Activated CD4-positive, CD25-positive, alpha-beta regulatory T cell treated with anti-CD3 and anti-CD28 coated beads, Interleukin-2, amount 50 U/mL, for 72 hours (primary cell): ENCODE measurements at places on chromosomes 2 and 18.

GRCh38 chr2:170038734-170039133, 139.2 kb upstream of the MYO3B start:
- no peak for DNase-seq

DNA sequence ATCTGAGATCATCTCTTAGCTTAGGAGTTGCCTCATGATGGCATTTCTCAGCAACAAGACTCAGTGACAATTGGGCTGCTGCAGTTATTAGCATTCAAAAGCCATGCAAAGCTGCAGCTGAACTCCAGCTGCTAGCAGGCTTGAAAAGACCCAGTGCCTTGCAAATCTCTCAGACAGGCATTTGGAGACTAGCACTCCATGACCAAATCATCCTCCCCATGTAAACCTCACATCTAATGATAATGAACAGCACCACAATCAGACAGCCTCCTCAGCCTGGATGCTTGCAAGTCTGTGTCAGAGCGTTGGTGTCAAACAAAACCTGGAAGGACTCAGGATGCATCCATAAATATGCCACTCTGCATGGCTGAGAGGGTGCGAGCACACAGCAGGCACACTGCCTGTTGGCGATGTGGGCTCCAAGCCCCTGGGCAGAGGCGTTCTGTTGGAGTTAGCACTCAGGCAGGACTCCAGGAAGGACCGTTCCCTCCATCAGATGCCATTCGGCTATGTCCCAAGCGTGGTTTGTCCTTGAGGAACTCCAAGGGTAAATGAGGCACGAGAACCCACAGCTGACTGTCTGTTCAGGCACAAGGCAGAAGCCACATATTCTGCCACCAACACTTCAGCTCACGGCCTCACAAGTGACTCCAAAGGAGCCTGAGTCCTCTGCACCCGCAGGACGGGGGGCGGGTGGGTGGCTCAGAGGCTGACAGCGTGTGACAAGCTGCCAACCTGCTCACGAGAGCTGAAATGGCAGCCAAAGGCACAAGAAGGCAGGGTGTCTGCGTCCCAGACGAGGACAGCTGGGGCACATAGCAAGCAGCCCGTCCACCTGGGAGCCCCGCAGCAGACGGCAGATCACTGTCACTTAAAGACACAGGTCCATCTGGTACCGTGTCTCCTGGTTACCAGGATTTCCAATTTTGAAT, 183.8 kb downstream of the MYT1L start:
- no peak for DNase-seq

DNA sequence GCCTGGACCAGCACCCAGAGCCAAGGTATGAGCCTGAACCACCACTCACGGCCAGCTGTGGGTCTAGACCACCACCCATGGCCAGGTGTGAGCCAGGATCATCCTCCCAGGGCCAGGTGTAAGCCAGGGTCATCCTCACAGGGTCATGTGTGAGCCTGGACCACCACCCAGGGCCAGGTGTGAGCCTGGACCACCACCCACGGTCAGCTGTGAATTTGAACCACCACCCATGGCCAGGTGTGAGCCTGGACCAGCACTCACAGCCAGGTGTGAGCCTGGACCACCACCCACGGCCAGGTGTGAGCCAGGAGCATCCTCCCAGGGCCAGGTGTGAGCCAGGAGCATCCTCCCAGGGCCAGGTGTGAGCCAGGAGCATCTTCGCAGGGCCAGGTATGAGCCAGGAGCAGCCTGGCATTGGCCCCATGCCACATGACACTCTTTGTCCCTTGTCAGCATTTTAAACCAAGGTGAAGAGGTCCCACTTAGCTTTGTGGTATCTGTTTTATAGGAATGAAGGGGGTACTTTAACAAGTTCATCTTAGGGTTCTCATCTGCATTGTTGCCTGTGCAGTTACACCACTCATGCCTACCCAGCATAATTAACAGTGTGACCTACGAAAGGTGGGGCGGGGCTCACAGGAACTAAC, 71.2 kb downstream of the AGAP1 start:
- no peak for DNase-seq

- DNase-seq = no peak
Observed at GRCh38 chr2:122670897-122671296, 915.4 kb downstream of the TSN start.

DNA sequence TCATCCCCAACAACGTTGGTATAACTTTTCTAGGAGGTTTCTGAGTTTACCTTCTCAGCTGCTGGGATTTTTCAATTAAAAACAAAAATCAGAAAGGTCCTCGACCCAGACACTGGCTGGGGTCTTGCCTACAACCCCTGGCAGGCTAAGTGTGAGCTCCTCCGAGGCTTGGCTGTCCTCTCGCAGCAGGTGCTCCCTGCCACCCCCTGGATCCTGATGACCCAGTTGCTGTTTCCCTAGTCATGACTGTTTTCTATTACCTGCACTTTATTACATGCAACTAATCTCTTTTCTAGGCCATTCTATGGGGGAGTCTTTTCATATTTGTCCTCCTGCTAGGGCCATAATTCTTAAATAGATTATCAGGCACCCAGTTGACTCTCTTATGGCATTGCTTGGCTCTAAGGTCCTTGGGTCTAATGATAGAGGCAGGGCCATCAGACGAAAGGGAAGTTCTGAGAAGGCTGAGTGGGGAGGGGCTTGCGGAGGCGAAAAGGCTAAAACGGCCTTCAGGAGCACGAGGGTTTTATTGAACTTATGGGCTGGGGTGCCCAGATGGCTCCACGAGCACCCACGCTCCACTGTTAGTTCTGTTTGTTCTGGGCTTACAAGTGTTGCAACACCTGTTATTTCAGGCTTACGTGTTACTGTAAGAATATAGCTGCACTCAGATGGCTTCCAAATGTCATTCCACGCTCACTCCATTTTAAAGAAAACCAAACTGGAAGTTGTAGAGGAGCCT, 166.0 kb downstream of the NCK2 start:
- no peak for DNase-seq

- no peak for DNase-seq
Observed at GRCh38 chr2:168245074-168245825, 2.1 kb downstream of the STK39 start.

DNA sequence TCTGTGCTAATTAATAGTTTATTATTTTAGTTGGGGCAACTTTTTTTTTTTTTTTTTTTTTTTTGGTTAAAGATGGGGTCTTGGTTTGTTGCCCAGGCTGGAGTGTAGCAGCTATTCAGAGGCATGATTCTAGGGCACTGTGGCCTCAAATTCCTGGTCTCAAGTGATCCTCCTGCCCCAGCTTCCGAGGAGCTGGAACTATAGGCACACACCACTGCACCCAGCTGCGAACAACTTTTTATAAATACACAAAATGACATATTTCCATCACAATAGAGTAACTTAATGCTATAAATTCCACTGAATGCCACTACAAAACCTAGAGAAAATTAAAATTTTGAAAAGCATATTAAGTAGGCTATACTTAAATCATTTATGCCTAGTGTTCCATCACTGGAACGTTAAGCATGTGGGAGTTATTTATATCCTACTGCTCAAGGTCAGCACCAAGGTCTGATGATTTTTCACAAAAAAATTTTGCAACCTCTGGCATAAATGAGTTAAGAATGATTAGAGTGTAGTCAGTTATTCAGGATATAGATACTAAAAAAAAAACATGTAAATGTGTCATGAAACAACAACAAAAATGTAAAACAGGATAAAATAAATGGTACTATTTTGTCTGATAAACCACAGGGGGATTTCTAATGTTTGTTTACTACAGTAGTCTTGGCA, 46.8 kb downstream of the GFPT1 start:
- DNase-seq = no peak

DNA sequence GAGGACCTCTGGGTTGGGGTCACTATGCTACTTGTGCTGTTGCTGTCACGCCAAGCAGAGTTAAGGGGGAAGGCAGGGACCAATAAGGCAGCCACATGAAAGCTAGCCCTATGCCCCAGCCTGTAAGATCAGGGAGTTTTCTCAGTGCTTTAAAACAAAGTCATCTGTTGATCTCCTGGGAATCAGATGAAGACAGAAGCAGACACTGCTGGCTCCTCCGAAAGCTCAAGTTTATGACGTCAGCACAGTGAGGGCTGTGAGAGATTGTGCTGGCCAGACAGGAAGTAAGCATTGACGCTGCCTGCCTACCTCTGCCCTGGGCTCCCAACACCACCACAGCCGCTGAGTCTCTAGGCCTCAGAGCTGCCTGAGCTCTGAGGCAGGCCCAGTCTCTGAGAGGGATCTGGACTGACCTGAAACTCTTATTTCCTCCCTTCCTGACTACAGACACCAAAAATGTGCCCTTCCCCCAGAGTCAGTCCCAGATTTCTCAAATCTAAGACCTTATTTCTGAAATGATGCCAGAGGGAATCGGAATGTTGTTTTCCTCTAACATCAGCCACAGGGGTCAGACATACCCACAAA, 118.1 kb upstream of the EPAS1 start:
- peak; percentile 46 for DNase-seq

GRCh38 chr2:99862566-99862965, 279.8 kb downstream of the AFF3 start:
- DNase-seq = no peak

DNA sequence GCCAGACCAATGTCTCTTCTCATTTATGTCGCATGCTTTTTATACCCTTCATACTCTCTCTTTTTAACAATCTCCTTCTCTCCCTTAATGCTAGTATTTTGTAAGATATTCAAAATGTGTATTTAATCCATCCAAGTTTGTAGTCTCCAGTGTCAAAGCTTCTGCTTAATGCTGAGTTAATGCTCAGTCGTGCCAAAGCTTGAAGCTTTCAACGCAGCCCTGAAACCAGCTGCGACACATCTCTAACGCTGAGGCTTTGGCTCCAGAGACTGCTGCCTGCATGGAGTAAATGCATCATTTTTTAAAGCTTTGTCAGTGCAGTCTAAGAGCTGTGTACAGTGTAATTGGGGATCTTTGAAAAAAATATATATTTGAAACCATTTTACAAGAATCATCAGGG, 2108.8 kb upstream of the PIK3C3 start:
- DNase-seq = no peak

- DNase-seq = no peak
Observed at GRCh38 chr2:96798733-96799622, 17.1 kb upstream of the CNNM3 start.

- DNase-seq = no peak
Observed at GRCh38 chr2:203484266-203485112, 50.6 kb downstream of the RAPH1 start.

GRCh38 chr2:130371723-130372054, 15.8 kb downstream of the PTPN18 start:
- DNase-seq = no peak

DNA sequence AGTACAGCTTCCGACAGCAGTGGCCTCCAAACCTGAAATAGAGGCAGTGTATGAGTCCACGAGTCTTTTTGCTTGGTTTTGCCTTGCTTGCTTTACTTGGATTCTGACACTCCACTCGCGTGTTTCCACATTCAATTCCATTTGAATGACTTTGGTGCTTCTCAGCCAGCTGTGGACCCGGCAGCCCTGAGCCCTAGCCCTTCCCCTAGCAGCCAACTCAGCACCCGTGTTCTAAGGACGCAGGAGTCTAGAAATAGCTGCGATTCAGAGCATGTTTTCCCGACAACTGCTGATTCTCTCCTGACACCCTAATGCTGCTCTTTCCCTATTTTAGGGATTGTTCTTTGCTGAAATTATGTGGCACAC, 20.6 kb downstream of the LRRFIP1 start:
- DNase-seq = no peak

DNA sequence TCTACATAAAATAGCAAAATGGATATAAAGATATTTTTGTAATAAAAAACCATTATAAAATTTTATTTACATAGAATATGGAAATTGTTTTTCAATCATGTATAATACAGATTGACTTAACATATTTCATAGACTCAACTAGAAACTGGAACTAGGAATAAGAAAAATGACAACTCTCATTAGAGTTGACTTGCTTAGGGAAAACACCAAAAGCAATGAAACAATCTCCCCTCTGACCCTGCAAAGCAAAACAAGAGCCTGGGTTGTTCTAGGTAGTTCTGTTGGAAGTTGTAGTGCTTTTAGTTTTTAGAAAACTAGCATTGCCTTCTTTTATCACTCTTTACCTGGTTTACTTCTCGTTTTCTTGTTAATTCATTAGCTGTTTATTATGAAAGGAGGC, 32.2 kb upstream of the MTIF2 start:
- DNase-seq = no peak

DNA sequence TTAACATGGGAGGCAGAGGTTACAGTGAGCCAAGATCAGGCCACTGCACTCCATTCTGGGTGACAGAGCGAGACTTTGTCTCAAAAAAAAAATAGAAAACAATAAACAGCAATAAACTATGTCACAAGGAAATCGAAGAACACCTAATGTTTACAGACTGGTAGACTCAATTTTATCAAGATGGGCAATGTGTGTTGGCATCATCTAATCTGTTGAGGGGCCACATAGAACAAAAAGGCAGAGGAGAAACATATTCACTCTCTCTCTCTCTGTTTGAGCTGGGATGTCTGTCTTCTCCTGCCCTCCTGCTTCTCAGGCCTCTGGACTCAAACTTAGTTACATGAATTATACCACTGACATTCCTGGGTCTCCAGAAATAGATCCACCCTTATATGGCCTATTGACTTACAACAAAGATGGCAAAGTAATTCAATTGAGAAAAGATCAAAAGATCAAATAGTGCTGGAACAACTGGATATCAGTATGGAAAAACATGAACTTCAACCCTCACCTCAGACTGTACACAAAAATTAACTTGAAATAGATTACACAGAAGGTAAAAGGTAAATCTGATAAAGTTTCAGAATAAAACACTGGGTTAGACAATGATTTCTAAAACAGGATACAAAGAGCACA, 703.8 kb upstream of the CRIM1 start:
- DNase-seq = no peak

GRCh38 chr2:148888003-148888501, 13.0 kb downstream of the KIF5C start:
- no peak for DNase-seq

GRCh38 chr2:64492821-64493220, 31.3 kb upstream of the AFTPH start:
- no peak for DNase-seq
